ENCODE measurements at places on chromosomes 1 and 21. TPM values are rescaled to one million over a fixed set of nuclear protein-coding genes. Genes with fewer than 3 reads are reported as not detected.

- no peaks in the 10 kb centered on the region for H3K4me1 ChIP-seq
- peaks cover 4% of the 10 kb centered on the region for H3K36me3 ChIP-seq
- peak within 1 kb of the TSS; percentile 73 for H3K4me3 ChIP-seq
- H3K27ac ChIP-seq: peak within 1 kb of the TSS; percentile 94
These were observed at the start of gene TXNIP for GRCh38 chr1:145996433-145997015. Gene TXNIP, minus strand, starts transcription at chr1:145996579. Its CDS starts 313 bp downstream, at chr1:145996266.

DNA sequence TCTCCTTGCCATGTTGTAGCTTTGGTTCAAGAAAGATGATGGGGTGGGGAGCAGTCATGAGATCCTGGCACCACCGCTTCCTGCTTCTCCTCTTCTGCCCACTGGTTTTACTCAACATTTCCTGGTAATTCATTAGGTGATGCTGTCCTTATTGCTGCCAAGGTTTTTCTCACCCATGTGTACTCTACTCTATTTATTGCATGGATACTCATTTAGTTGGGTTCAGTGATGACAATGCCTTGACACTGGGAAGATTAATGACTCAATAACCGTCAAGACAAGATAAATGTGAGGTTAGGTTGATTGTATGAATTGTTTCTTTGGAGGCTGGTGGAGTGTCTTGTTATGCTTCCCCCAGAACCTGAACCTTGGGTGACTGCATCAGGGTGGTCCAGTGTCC lies 484.2 kb downstream of the SIPA1L2 start:
- H3K4me3 ChIP-seq: no peak overlapping the region
- H3K27me3 ChIP-seq: no peaks in the 10 kb centered on the region
- H3K27ac ChIP-seq: no peak overlapping the region
- H3K4me1 ChIP-seq: no peaks in the 10 kb centered on the region

GRCh38 chr21:21767276-21767675 lies 769.1 kb downstream of the NCAM2 start:
- no peak overlapping the region for H3K27ac ChIP-seq
- H3K36me3 ChIP-seq: no peaks in the 10 kb centered on the region
- no peak for DNase-seq
- H3K4me3 ChIP-seq: no peak overlapping the region
- no peaks in the 10 kb centered on the region for H3K4me1 ChIP-seq
- no peaks in the 10 kb centered on the region for H3K27me3 ChIP-seq

The RAB25 gene
- 180 TPM for total RNA-seq

GRCh38 chr1:29849038-29849750 lies 612.9 kb downstream of the PTPRU start:
- no peak overlapping the region for H3K4me3 ChIP-seq
- H3K36me3 ChIP-seq: no peaks in the 10 kb centered on the region

Measured in Peyer's patch (tissue), 4 donors.